ENCODE measurements at places on chromosomes 16 and 17.

GRCh38 chr17:624341-624860 is 90.2 kb downstream of the VPS53 start:
- no peak for DNase-seq

- no peak for DNase-seq
Measured at GRCh38 chr16:85911251-85911930, 12.4 kb downstream of the IRF8 start.

- no peak for DNase-seq
Measured at GRCh38 chr17:79783891-79784290, 5.9 kb downstream of the CBX2 start.

- no peak for DNase-seq
Measured at GRCh38 chr16:47732523-47733111, 271.5 kb downstream of the PHKB start.

DNA sequence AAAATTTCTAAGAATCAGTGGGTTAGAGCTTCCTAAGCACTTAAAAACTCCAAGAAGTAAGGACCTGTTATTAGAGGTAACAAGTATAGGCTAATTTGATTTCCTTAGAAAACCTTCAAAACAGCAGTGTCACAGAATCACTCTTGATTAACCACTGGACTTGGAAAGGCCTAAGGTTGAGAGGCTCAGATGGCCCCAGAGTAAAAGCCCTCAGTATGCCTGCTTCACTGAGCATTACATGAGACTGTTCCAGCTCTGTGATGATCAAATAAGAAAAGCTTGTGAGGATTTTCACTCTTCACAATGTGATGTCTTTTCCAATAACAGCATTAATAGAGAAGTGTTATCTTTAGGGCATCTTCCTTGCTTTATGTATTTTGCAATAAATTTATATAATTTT is 509.2 kb upstream of the HSBP1 start:
- no peak for DNase-seq

GRCh38 chr16:67845291-67846062 is 1.3 kb upstream of the NUTF2 start:
- DNase-seq: no peak

GRCh38 chr17:72413077-72414031 is 292.5 kb downstream of the SOX9 start:
- DNase-seq: no peak

GRCh38 chr16:11245988-11246387 is 10.0 kb downstream of the SOCS1 start:
- DNase-seq: no peak

GRCh38 chr17:1797323-1797722 is 32.4 kb downstream of the SMYD4 start:
- DNase-seq: no peak

DNA sequence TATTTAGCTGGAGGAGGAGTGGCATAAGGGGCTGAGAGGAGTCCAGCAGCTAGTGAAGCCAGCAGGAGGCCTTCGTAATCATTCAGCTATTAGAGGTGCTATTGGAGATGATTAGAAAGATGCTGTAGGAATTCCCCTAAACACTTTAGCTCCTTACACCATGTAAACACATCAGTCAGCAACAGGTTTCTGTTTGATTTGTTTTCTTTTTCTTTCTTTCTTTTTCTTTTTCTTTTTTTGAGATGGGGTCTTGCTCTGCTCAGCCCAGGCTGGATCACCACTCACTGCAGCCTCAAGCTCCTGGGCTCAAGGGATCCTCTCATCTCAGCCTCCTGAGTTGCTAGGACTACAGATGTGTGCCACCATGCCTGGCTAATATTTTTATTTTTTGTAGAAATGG is 10.6 kb upstream of the SEPHS2 start:
- DNase-seq: no peak

DNA sequence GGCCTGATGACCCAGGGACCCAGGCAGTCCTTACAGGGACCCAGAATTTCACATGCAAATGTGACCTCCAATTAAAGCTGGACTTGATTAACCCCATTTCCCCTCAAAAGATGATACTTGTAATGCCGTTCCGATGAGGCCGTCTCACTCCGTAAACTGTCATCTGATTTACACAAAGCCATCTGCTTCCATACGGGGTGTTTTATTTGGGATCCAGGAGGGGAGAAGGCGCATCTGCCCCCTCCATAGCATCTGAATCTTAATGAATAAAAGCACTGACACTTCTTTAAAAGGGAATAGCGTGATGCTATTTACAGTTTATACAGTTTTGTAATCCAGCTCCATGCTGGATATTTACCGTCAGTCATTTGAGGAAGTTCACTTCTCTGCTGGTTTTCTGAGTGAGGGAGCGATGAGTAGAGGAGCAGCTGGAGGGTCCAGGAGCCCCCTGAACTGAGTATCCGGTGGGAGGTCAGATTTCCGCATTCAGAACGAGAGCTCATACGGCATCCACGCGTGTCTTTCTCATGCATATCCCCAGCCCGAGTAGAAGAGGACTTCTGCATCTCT is 452.7 kb downstream of the WWOX start:
- DNase-seq: no peak

DNA sequence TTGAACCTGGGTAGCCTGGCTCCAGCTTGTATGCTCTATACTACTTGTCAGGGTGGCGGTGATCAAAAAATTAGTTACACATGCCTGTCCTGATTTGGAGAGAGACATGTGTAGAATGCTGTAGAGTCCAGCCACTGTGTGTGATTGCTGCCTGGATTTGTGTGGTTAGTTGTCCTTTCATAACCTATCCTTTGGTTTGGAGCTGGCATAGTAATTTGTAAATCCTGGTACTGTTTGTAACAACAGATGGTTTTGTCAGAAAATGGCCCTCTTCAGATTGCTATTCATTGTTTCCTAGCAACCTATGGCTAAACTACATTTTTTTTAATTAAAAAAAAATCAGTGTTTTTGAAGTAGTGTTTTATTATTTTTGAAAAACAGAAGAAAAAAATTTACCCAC is 30.5 kb downstream of the ETV4 start:
- DNase-seq: no peak

GRCh38 chr17:79006046-79006445 is 3.5 kb downstream of the CANT1 start:
- no peak for DNase-seq

GRCh38 chr17:36212966-36213365 is 2.1 kb downstream of the CCL4L2 start:
- no peak for DNase-seq

DNA sequence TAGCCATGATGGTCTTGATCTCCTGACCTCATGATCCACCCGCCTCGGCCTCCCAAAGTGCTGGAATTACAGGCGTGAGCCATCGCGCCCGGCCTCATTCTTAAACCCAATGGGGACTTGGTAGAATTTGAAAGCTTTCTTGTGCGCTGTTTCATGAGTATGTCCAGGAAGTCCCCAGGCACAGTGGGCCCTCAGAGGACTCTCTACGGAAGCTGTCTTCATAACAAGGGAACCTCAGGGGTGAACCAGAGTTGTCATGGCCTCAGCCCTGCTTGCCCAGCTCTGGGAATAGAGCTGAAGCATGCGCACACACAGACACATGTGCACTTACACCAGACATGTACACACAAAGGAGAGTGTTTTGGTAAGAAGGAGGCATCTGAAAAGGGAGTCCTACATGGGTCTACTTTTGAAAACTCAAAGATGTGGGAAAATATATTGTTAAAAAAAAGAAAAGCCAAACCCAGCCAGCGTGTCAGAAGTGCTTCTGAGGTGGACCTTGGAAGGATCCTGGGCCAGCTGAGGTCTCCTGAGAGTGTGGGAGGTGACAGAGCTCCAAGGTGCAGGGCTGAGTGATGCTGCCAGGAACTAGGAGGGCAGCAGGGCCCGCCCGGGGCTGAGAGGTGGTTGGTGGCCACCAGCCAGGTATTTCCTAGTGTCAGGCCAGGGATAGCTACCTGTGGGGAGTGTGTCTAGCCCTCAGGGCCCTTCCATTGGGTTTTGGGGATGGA is 54.6 kb downstream of the EPN2 start:
- no peak for DNase-seq

DNA sequence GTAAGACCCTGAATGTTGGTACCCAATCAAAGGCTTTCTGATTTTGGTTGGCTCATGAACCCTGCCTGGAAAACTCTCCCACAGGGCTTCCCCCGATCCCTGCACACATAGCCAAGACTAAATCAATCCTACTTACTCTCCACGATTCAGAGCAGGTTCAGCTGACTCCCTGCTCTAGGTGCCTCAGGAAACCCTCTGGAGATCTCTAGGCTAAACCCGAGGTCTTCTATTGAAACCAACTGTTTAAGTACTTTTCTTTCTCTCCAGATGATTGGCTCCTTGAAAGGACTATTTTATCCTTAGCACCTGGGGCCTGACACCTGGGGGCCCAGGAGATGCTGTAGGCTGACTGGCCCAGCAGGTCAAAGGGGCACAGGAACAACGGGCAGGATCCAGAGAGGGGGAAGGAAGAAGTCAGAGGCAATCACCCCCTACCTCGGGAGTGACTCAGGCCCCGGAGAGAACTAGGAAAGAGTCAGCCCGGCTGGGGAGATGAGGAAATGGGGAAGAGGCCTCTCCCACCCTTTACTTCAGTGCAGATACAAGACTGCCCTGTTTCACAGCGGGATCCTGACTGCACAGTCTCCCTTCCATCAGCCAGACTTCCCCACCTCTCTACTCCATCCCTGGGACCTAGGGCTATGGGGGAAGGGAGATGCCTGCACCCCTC is 2.0 kb downstream of the TBC1D10B start:
- no peak for DNase-seq

DNA sequence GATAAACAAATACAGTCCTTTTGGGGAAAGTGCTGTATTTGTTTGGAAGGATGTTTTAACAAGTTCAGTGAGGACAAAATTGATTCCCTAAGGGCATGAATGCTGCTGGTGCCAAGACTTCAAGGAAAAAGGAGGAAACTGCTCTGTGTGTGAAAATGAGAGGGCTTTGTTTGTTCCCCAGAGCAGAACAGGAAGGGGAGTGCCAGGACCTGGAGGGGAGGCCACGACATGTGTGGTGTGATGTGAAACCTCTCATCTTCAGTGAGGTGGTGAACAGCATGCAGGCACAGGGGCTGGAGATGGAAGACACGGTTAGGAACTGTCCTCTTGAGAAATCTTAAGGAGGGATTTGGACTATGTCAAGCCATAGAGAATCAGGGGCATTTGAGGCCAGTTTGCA is 46.6 kb upstream of the GRIN2A start:
- no peak for DNase-seq

- no peak for DNase-seq
Measured at GRCh38 chr16:30764086-30764485, 2.0 kb downstream of the RNF40 start.

GRCh38 chr16:67796099-67796718 is 10.2 kb downstream of the RANBP10 start:
- DNase-seq: no peak

DNA sequence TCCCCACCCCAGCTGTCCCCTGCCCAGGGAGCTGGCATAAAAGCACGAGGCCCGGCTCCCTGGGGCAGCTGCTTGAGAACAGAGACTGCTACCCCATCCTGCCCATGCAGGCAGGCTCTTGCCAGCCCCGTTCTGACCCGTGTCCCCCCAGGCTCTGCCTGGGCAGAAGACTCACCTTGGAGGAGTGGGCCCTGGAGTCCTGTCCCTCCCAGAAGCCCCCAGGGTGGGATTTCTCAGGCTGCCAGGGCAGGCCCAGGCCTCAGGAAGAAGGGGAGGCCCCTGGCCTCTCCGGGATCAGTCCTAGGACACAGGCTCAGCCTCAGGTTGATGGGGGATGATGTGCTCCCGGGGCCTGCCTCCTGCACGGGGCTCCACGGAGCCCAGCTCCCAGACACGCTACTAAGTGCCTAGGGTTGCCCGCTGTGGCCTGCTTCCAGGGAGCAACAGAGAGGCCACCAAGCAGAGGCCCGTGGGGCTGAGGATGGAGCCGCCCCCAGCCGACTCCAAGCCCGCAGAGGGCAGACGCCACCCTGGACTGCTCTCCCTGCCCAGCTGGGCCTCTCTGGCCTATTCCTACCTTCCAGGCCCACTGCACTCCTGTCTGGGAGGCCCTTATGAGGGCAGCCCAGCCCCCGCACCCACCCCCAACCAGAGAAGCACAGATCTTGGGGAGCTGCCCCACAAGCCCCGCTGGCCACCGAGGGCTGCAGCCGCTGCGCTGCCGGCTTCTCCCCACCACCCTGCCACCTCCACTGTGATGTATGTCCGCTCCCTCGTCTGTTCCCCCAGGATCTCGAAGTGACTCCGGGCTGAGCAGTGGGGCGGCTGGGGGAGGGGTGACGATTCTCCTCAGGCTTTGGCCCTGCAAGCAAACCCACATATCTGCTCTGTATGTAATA is 1.7 kb downstream of the NME3 start:
- no peak for DNase-seq

DNA sequence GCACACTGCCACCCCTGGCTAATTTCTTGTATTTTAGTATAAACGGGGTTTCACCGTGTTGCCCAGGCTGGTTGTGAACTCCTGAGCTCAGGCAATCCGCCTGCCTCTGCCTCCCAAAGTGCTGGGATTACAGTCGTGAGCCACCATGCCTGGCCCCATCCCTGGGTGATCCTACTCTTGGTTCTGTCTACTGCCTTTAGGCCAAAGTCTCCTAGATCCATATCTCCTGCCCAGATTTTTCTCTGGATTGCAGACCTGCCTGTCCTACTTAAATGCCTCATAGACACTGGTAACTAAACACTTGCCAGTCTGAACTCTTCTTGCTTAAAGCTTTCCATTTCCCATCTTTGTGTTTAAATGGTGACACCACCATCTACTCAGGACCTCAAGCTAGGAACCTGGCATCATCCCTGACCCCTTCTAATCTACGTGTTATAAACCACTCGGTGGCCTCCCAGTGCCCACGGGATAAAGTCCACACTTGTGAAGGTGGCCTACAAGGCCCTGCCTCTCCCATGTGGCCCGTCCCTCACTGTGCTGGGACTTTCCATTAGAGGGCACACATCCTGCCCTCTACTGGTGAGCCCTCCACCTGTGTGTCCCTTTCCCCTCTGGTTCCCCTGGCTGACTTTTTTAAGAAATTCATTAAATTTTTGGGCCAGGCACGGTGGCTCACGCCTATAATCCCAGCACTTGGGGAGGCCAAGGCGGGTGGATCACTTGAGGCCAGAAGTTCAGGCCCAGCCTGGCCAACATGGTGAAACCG is 51.1 kb downstream of the USP43 start:
- DNase-seq: no peak

GRCh38 chr17:64635647-64636305 is 26.3 kb downstream of the SMURF2 start:
- DNase-seq: no peak

Data from activated CD4-positive, CD25-positive, alpha-beta regulatory T cell treated with anti-CD3 and anti-CD28 coated beads, Interleukin-2, amount 50 U/mL, for 16 hours (primary cell).